ELR (cell line): ENCODE measurements at places on chromosomes 4 and X.

DNA sequence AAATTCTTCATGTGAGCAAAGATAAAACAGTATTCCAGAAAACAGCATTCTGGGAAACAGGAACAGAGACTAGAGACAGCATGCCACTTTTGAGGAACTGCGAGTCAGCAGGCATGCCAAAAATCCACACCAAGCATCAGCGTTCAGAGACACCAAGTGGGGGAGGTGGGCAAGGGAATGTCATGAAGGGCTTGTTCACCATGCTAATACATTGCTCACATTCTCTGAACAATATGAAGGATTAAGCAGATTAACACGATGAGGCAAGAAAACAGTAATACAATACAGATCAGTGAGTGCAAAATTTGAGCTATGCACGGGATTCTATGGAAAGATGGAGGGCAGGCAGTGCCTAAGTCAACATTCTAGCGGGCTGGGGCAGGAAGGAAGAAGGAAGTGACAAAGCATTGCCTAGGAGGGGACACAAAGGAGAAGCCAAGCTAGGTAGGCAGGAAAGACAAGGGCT, 278.3 kb downstream of the FBXW7 start:
- peak; percentile 30 for DNase-seq

DNA sequence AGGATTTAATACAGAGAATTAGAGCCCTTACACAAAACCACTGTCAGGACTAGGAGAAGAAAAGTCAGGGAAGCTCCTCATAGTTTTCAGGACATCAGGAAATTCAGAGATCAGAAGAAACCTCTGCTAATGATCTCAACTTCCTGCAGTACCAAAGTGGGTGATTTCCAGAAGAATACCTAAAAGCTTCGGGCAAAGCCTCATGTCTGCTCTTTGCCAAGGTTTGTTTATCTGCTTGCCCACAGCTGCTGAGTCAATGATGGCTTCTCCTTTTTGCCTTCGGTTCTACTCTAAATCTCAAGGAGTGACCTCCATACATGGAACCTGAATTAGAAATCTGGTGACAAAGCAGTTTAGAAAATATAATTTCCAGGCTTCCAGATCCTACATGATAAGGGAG, 68.4 kb downstream of the USP38 start:
- no peak for DNase-seq

- no peak for DNase-seq
These were observed 930.0 kb upstream of the INTU start for GRCh38 chr4:126702747-126703146.

GRCh38 chrX:16212436-16212835, 45.2 kb downstream of the MAGEB17 start:
- DNase-seq = peak; percentile 41

DNA sequence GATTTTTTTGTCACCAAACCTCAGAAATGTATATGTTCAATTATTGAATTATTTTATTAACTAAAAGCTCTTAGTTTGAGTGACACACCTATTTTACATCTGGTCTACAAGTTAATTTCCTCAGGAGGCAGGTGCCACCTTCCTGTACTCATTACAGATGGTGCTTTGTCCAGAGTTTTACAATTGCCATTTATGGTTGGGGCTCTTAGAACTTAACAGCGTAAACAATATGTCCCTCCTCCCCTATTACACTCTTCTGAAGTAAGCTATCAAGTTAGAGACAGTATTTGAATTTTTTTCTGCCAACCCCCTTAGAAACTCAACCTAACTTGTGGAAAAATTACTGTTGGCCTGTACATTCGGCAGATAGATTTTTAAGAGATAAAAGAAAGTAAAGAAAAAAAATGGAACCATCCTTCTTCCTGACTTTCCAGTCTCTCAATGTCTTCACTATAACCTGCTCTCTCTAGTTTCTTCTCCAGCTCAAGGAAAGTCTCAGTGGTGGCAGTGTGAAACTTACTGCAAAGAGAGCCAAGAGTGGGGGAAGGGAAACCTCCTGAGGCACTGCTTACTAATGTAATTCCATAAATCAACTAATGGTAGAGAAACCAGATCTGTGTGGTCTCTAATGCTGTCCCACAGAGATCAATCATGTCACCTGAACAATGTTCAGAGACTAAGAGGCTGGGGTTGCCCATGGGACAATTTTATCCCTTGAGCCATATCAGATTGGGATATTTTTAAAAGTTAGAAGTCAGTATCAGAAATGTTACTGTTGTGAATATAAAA, 7.8 kb downstream of the CXXC4 start:
- no peak for DNase-seq

GRCh38 chrX:152949114-152949513, 44.8 kb downstream of the PNMA5 start:
- DNase-seq = no peak

DNA sequence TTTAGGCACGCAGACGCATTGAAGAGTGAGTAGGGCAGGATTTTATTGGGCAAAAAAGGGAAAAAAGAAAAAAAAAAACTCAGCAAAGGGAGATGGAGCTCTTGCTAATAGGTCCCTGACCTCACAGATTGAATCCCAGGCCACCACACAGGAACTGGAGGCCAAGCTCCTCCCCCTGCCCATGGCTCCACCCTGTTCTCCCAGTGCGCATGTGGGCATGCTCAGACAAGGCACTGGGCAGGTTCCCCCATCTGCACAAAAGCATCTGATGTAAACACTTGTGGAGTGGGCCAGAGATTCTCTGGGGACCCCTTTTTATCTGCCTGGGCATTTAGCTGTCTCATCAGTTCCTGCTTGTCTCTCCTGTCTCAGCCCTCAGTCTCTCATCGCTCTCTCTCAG, 9.5 kb downstream of the FRMD7 start:
- no peak for DNase-seq

DNA sequence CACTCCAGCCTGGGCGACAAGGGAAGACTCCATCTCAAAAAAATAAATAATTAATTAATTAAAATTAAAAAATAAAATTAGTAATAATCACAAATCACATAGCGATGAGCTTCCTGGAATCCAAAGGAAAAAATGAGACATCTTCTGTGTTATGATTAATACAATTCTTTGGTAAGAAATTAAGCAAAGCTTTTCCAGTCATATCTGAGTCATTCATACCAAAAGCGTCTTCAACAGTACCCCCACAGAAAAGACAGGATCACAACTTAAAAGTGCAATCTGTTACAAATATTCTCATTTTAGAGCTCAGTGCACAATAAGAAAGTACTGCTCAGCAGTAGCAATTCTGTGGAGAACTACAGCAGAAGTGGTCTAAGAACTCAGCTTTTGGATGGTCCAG, 168.5 kb upstream of the MXRA5 start:
- peak; percentile 60 for DNase-seq

DNA sequence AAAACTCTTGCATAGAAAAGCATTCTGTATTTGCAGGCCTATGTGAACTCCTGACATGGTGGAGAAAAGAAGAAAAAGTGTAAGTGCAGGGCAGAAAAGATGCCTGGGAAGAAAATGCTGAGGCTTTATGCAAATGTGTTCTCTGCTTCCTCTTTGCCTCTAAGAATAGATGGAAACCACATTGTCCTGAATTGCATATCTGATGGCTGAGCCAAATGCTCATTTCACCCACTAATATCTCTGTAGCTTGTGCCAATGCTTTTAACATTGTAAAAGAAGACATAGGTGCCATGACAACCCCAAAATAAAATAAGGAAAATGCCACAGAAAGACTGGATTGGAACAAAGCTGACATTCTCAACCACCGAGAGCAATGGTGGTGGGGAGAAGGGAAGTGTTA, 307.4 kb downstream of the GRIA2 start:
- DNase-seq = no peak

DNA sequence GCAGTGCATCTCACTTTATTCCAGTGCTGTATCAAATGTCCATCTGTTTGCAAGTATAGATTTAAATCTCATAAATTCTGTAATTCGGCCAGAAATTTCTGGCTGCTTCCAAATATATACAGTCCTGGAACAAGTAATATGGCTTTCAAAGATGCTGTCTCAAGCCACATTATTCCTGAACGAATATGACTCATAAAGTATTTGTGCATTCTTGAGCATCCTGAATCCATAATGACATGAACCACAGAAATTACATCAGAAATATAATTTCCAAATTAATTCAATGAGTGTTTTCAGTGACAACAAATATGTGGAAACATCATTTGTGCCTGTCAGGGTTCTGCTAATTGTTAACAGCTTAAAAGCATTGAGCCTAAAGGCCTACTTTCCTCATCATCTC, 140.9 kb upstream of the HPGD start:
- peak; percentile 54 for DNase-seq

- DNase-seq = no peak
These were observed 175.8 kb upstream of the MTMR8 start for GRCh38 chrX:64571011-64571410.

GRCh38 chr4:61011051-61011450, 189.1 kb upstream of the ADGRL3 start:
- DNase-seq = peak; percentile 10

DNA sequence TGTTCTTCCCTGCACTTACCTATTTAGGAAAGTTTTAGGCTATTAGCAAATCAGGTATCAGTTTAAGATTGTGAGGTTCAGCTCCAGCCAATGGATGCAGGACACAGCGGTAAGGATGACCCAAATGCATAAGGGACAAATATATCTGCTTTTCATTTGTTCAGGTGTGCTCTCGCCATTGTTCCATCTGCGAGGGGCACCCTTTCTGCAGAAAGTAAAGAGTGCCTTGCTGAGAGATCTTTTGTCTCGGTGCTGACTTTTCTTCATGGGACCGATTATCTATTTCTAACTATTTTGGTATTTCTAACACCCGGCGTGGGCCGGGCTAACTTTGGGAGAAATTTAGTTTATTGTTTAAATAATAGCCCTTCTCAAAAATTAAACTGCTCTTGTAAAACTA, 49.0 kb downstream of the CCDC149 start:
- DNase-seq = no peak

- DNase-seq = peak; percentile 86
These were observed 88.3 kb downstream of the ZNF718 start for GRCh38 chr4:212438-213188.

GRCh38 chrX:37383313-37383712, 34.1 kb downstream of the PRRG1 start:
- DNase-seq = no peak
